Articular chondrocyte of knee joint (primary cell): ENCODE measurements at places on chromosomes 6 and 20. TPM values are rescaled to one million over a fixed set of nuclear protein-coding genes. Genes with fewer than 3 reads are reported as not detected.

Gene LAMA2
- 30.3 and 33.5 TPM in 2 replicates for total RNA-seq

Gene C6orf163
- 4.8 and 6.8 TPM in 2 replicates for total RNA-seq

Gene AIF1
- total RNA-seq, result not detected in 2 replicates

Gene PTCRA
- total RNA-seq, result not detected in 2 replicates

Gene BPIFB4
- not detected in 2 replicates for total RNA-seq
